ENCODE measurements at places on chromosomes 1 and 21. TPM values are rescaled to one million over a fixed set of nuclear protein-coding genes. Genes with fewer than 3 reads are reported as not detected.

Gene PLA2G5
- total RNA-seq = not detected

Gene F13B
- total RNA-seq = not detected

Gene ISG15
- total RNA-seq = 42.8 TPM

Gene PPP1R15B
- total RNA-seq = 29.8 TPM

Gene RIPK4
- total RNA-seq = 0.12 TPM

Gene SPATA46
- not detected for total RNA-seq

Gene MROH9
- total RNA-seq = 0.17 TPM

Gene TSPEAR
- total RNA-seq = not detected

Gene OR6K3
- not detected for total RNA-seq

Gene PLEKHG5
- total RNA-seq = 6.5 TPM

Gene REN
- 0.15 TPM for total RNA-seq

All from HFFc6 (cell line).